ENCODE measurements at places on chromosomes 5 and 9.

DNA sequence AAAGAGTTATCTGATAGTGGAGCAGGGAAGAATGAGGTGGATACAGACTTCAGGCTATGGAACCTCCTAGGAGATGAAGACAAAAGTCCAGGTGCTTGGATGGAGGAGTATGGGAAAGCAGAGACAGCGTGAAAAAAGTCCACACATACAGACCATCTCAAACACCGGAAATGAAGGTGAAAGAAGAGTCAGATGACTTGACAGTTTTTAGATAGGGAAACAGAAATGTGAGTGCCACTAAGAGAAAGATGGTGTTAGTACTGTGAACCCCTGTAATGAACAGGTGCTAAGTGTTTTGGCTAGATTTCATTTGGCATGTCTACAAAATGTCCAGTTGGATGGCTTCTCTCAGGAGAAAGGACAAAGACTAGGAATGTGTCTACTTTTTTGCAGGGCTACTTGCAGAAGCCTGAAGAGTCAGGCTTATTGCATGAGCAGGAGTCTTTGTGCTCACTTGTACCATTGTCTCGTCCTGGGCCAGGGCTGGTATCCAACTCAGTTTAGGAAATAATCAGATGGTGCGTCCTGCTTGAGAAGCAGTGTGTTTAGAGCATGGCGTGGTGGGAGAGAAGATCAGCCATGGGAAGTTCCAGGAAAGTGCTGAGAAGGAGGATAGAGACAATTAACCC, 90.6 kb upstream of the STARD4 start:
- no peak for DNase-seq

GRCh38 chr5:120452471-120452870, 11.6 kb upstream of the PRR16 start:
- DNase-seq, result no peak

GRCh38 chr5:133509742-133510079, 102.6 kb downstream of the FSTL4 start:
- no peak for DNase-seq

DNA sequence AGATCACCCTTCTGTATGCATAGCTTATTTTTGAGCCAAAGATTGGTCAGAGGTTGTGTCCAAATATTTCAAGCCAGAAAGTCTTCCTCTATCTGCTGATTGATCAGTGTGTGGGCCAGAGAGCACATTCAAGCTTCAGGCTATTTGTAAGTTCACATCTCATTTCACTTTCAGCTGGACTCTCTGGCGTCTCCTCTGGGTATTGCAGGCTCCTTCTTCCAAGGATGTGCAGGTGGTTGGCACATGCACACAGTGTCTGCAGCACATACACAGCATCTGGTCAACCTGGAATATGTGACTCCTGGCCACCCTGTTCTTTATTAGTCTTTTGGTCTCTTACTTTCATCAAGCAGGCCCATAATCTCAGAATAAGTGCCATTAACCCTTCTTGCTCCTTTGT, 516.1 kb downstream of the ANXA1 start:
- DNase-seq, result no peak

DNA sequence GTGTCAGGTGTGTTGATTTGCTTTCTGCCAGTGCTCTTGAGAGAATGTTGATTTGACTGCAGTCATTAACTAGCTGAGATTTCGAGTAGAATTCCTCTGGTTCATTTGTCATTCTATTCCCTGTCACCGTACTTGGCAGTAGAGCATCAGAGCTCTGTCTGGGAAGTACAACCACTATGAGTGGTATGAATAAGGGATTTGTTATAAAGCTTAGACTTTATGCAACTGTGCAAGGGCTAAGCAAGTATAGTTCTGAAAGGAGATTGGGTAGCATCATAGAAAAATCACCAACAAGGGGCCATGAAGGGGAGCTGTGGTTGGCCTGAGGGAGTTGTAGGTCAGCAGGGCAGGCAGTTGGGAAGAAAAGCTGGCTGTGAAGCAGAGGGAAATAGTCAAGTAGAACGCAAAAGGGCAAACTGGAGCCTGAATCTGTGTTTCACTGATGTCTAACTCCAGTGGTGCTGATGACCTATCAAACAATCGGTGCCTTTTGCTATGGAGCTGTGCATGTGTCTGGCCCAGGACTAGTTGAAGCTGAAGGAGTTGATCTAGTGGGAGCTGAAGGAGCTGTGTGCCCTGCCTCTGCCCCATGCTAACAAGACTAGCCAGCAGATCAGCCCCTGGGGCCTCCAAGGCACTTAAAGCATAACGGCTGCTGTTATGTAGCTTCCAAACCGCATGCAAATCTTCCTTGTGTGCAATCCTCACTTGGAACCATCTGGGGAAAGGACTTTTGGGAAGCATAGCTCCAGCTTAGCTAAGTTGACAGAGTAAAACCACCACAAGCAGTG, 110.0 kb downstream of the SLC28A3 start:
- no peak for DNase-seq

GRCh38 chr5:60521376-60522291, 178.3 kb downstream of the DEPDC1B start:
- DNase-seq, result no peak

All from hindlimb muscle (tissue), 1 donor.